ENCODE measurements at places on chromosomes 6 and 20. TPM values are rescaled to one million over a fixed set of nuclear protein-coding genes. Genes with fewer than 3 reads are reported as not detected.

BEND6 gene
- 7.8 TPM for total RNA-seq

PLN gene
- total RNA-seq = 13.6 TPM

TAP2 gene
- total RNA-seq = 21.9 TPM

NRSN1 gene
- not detected for total RNA-seq

MBOAT1 gene
- 19.6 TPM for total RNA-seq

FILIP1 gene
- 12.2 TPM for total RNA-seq

PLG gene
- total RNA-seq = 2.5 TPM

COL10A1 gene
- total RNA-seq = not detected

SNRPB gene
- total RNA-seq = 135 TPM

SCGN gene
- total RNA-seq = not detected

TMEM14C gene
- 126 TPM for total RNA-seq

PGC gene
- not detected for total RNA-seq

MMP24OS gene
- total RNA-seq = 41.2 TPM

PHACTR1 gene
- 2.7 TPM for total RNA-seq

WDR46 gene
- 46.5 TPM for total RNA-seq

GMPR gene
- total RNA-seq = 17.5 TPM

ANGPT4 gene
- 0.63 TPM for total RNA-seq

FUT9 gene
- not detected for total RNA-seq

C6orf58 gene
- not detected for total RNA-seq

ACTL10 gene
- total RNA-seq = 3.8 TPM

TOX2 gene
- 2.0 TPM for total RNA-seq

PTCRA gene
- total RNA-seq = not detected

SLA2 gene
- 0.21 TPM for total RNA-seq

CCN2 gene
- 206 TPM for total RNA-seq

OR2H1 gene
- total RNA-seq = not detected

METTL24 gene
- total RNA-seq = 0.87 TPM

MRAP2 gene
- 3.3 TPM for total RNA-seq

ECHDC1 gene
- 64.0 TPM for total RNA-seq

TFAP2A gene
- total RNA-seq = 0.20 TPM

C6orf163 gene
- total RNA-seq = 4.5 TPM

RBBP8NL gene
- not detected for total RNA-seq

TMEM170B gene
- total RNA-seq = 6.9 TPM

ASIP gene
- total RNA-seq = not detected

FERMT1 gene
- total RNA-seq = 0.90 TPM

TGM3 gene
- not detected for total RNA-seq

CRISP3 gene
- total RNA-seq = not detected

RBPJL gene
- total RNA-seq = 0.44 TPM

LY6G6D gene
- not detected for total RNA-seq

SPDEF gene
- total RNA-seq = not detected

GNMT gene
- total RNA-seq = 3.1 TPM

ZNF831 gene
- total RNA-seq = 0.84 TPM

CDH4 gene
- 0.87 TPM for total RNA-seq

PDYN gene
- not detected for total RNA-seq

GLP1R gene
- total RNA-seq = 4.2 TPM

MOXD1 gene
- total RNA-seq = 5.1 TPM

CRYBG1 gene
- total RNA-seq = 15.3 TPM

SPEF1 gene
- not detected for total RNA-seq
